ENCODE measurements at places on chromosomes 7 and 10. TPM values are rescaled to one million over a fixed set of nuclear protein-coding genes. Genes with fewer than 3 reads are reported as not detected.

DNA sequence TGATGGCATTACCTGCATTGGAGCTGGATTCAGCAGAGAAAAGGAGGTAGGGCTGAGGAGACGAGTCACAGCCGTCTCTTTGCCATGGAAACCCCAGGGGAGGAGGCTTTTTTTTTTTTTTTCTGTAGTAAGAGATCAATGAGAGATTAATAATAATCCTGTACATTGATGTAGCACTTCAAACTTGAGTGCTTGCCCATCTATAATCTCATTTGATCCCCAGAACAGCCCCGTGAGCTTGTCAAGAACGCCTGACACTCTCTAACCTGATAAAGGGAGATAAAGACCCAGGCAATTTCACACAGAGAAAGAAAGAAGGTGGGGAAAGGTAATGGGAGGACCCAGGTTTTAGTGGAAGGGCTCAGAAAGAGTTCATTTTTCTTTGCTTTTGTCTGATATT is 195.2 kb upstream of the FOXK1 start:
- DNase-seq = no peak

DNA sequence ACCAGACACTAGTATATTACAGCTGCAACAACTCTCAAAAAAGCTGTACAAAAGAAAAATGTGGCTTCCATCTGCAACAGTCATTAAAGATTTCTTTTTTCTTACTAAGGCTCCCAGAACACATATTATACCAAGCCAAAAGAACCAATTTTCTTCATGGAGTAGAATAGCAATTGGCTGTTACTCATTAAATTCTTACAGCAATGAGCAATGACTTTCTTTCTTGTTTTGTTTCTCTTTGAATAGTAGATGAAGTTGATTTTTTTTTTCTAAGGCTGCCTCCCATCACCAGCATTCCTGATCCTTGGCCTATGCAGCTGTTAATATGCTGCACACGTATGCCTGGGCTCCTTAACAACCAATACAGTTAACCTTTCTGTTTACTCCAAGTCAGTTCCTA is 36.6 kb upstream of the SPOCK2 start:
- DNase-seq = no peak

GRCh38 chr10:34835908-34836508 is 20.9 kb upstream of the PARD3 start:
- DNase-seq = no peak

Gene NRCAM
- total RNA-seq = 7.9 TPM

Gene MCM10
- 0.98 TPM for total RNA-seq

- DNase-seq = no peak
Observed at GRCh38 chr7:140659856-140660255, 12.9 kb upstream of the ADCK2 start.

- no peak for DNase-seq
Observed at GRCh38 chr7:132394283-132395198, 181.7 kb downstream of the PLXNA4 start.

- no peak for DNase-seq
Observed at GRCh38 chr10:14378387-14378960, 47.8 kb upstream of the FRMD4A start.

- no peak for DNase-seq
Observed at GRCh38 chr7:157003756-157004520, 6.5 kb downstream of the MNX1 start.

DNA sequence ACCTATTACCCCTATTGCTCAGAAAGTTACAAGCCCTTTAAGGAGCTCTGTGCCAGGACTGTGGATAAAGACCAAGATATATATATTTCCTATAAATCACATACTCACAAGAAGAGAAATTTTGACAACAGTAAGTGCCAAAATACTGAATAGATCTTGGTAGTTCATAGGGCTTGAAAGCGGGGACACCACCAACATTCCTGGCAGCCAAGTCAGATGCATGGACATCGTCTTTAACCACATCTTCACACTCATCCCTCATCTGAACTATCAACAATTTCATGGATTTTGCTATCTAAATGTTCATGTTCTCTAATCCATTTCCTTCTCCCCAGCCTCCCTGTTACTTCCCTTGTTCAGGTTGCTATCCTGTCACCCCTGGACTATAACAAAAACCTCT is 67.5 kb upstream of the LRRC17 start:
- no peak for DNase-seq
